ENCODE measurements at places on chromosomes 4 and X.

DNA sequence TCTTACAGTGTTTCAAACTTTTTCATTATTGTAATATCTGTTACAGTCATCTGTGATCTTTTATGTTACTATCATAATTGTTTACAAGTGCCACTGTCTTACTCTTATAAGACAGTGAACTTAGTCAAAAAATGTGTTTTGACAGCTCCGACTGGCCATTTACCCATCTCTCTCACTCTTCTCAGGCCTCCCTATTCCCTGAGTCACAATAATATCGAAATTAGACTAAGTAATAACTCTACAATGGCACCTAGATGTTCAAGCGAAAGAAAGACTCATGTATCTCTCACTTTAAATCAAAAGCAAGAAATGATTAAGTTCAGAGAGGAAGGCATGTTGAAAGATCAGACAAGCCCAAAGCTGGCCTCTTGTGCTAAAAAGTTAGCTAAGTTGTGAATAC, 184.2 kb downstream of the CDS1 start:
- no peak for DNase-seq

GRCh38 chrX:2321411-2321810, 179.4 kb downstream of the DHRSX start:
- no peak for DNase-seq

GRCh38 chr4:128823025-128823661, 13.6 kb downstream of the JADE1 start:
- no peak for DNase-seq

DNA sequence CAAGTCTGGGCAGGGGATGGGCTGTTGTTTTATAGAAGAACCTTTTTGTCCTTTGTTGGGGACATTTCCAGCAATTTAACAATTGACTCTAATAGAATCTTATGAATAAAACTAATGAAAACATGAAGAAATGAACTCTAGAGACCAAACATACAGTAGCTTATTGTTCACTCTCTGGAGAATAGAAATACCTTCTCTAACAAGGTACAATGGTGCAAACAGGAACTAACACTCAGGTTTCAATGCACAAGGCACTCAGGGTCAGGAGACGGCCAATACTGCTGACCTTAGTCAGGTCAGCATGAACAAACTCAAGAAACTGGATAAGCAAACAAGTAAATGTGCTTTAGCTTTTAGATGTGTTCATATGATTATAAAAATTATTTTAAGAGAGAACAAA, 39.6 kb upstream of the FBXW7 start:
- no peak for DNase-seq

- no peak for DNase-seq
These were observed 23.7 kb downstream of the ELF4 start for GRCh38 chrX:130086447-130087206.
